Cardiac muscle cell (in vitro differentiated cells and primary cell): ENCODE measurements at places on chromosomes 4 and X. TPM values are rescaled to one million over a fixed set of nuclear protein-coding genes. Genes with fewer than 3 reads are reported as not detected.

The TSC22D3 gene
- 297 and 320 TPM in 2 replicates for total RNA-seq

GRCh38 chr4:35252866-35253265 is 991.4 kb downstream of the ARAP2 start:
- no peak for DNase-seq

GRCh38 chr4:82851885-82852750 is 38.8 kb downstream of the SEC31A start:
- peak; percentile 60 for DNase-seq

GRCh38 chr4:138602664-138603063 is 360.5 kb upstream of the SLC7A11 start:
- DNase-seq = no peak

- no peak for DNase-seq
Observed at GRCh38 chr4:152415980-152416379, 119.9 kb downstream of the FBXW7 start.
